ENCODE measurements at places on chromosomes 16 and 17. TPM values are rescaled to one million over a fixed set of nuclear protein-coding genes. Genes with fewer than 3 reads are reported as not detected.

- no peaks in the 10 kb centered on the region for H3K36me3 ChIP-seq
- H3K4me1 ChIP-seq = peaks cover 18% of the 10 kb centered on the region
- H3K27ac ChIP-seq = no peak overlapping the region
These were observed 1.8 kb downstream of the SALL1 start for GRCh38 chr16:51149251-51149661.

- DNase-seq = peak; percentile 18
- H3K27me3 ChIP-seq = no peaks in the 10 kb centered on the region
- H3K4me1 ChIP-seq = peaks cover 16% of the 10 kb centered on the region
These were observed 12.9 kb downstream of the ZNF319 start for GRCh38 chr16:57987441-57988177.

The RHBDL3 gene
- total RNA-seq = 0.18 TPM

DNA sequence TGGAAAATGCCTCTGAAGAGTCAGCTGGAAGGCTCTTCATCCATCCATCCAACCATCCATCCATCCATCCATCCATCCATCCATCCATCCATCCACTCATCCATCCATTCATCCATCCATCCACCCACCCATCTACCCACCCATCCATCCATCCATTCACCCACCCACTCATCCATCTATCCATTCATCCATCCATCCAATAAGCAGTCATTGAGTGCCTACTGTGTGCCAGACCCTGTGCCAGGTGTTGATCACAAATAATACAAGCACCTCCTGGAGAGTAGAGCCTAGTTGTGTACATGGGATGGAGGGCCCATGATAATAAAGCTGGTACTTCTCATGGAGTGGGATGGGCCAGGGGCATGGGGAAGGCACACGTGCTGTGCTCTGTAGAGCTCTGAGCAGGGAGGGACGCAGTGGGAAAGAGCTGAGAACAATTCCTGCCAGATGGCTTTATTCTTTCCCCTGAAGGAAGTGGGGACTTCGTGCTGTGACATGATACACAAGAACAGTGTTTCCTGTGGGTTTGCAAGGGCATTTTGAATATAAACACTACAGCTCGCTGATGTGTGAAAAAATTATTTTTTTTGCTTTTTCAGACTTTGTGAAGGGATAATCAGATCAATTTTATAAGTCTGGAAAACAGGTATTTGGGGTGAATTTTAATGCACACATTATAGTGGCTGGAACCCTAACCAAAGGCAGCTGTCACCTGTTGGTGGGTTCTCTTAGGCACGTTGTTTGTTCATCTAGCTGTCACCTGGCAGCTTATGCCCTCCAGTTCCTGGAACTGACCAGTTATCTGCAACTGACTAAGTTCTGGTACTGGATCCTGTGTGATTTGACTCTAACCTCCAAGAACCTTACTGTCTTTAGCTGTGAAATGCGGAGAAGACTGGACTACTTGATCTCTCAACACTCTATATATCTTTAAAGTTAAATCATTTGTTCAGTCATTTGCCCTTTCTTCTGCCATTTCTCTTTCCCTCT, 61.3 kb downstream of the PRKCB start:
- H3K36me3 ChIP-seq = no peaks in the 10 kb centered on the region
- H3K27me3 ChIP-seq = no peaks in the 10 kb centered on the region
- no peak for DNase-seq
- H3K4me3 ChIP-seq = no peak overlapping the region
- H3K4me1 ChIP-seq = no peaks in the 10 kb centered on the region

The SPATA32 gene
- not detected for total RNA-seq

GRCh38 chr16:71709229-71709781, 15.2 kb downstream of the PHLPP2 start:
- DNase-seq = no peak
- no peaks in the 10 kb centered on the region for H3K27me3 ChIP-seq
- H3K4me1 ChIP-seq = no peaks in the 10 kb centered on the region
- H3K36me3 ChIP-seq = peaks cover 4% of the 10 kb centered on the region
- no peak overlapping the region for H3K27ac ChIP-seq

DNA sequence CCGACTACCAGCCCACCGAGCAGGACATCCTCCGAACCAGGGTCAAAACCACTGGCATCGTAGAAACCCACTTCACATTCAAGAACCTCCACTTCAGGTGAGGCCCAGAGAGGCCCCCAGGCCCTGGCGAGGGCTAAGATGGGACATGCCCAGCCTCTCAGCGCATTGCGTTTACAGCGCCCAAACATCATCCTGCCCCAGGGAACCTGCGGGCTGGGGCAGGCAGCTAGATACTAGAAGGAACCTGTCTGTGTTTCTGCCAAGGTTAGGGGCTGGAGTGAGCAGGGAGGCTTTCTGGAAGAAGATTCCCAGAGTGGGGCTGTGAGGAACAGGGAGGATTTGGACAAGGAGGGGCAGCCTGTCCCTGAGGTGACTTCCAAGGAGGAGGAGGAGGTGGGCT, 90.6 kb downstream of the AMFR start:
- no peaks in the 10 kb centered on the region for H3K4me1 ChIP-seq
- H3K4me3 ChIP-seq = no peak overlapping the region
- H3K27ac ChIP-seq = no peak overlapping the region
- no peaks in the 10 kb centered on the region for H3K36me3 ChIP-seq
- no peaks in the 10 kb centered on the region for H3K27me3 ChIP-seq

GRCh38 chr16:87832137-87832527, 37.2 kb downstream of the SLC7A5 start:
- no peak for DNase-seq
- no peaks in the 10 kb centered on the region for H3K4me1 ChIP-seq
- peaks cover 31% of the 10 kb centered on the region for H3K36me3 ChIP-seq
- no peaks in the 10 kb centered on the region for H3K27me3 ChIP-seq
- H3K27ac ChIP-seq = no peak overlapping the region
- H3K4me3 ChIP-seq = no peak overlapping the region

DNA sequence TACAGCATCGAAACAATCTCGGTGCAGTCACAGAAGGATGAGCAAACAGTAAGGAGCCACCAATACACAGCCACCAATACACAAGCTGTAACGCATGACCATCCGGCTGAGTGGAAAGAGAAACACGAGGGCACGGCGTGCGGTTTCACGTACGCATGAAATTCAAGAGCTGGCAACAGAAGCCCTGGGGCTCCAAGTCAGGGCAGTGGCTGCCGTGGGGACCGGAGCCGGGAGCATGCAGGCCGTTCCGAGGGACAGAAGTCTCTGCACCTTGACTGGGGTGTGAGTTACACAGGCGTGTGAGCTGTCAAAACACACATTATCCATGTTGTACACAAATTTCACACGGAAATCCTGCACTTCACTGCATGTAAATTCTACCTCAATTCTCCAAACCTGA, 50.6 kb upstream of the METRNL start:
- no peak overlapping the region for H3K27ac ChIP-seq
- H3K27me3 ChIP-seq = no peaks in the 10 kb centered on the region
- no peaks in the 10 kb centered on the region for H3K4me1 ChIP-seq
- DNase-seq = no peak
- H3K4me3 ChIP-seq = no peak overlapping the region

GRCh38 chr16:22814711-22815105, 746 bp downstream of the HS3ST2 start:
- peaks cover 52% of the 10 kb centered on the region for H3K27me3 ChIP-seq
- peak overlapping the region; percentile 46 for H3K4me3 ChIP-seq
- no peaks in the 10 kb centered on the region for H3K36me3 ChIP-seq
- no peak for DNase-seq
- H3K4me1 ChIP-seq = peaks cover 4% of the 10 kb centered on the region

- no peaks in the 10 kb centered on the region for H3K27me3 ChIP-seq
- DNase-seq = no peak
- no peak overlapping the region for H3K4me3 ChIP-seq
- H3K36me3 ChIP-seq = no peaks in the 10 kb centered on the region
These were observed 302.1 kb downstream of the MAP2K6 start for GRCh38 chr17:69716556-69716955.

DNA sequence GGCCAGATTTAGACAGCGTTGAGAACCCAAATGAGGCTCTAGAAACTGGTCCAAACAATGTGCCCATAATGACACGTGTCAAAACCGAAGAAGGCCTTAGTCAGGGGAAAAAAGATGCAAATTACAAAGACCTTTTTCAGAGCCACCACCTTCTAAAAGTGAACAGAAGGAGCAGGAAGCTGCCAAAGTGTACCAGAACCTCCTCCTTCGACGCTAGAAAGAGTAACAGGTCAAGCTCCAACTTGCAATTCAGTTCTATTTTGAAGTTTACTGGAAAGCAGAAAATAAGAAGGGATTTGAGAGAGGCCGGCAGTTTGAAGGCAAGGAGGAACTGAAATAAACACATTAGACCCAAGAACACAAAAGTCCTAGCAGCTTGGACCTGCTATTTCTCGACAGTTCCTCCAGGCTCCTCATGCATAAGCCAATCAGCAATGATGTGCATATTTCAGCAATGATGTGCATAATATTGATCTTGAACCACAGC, 61.8 kb downstream of the XYLT1 start:
- H3K4me3 ChIP-seq = no peak overlapping the region
- no peaks in the 10 kb centered on the region for H3K36me3 ChIP-seq

GRCh38 chr17:81432941-81433340, 37.7 kb downstream of the BAHCC1 start:
- H3K4me1 ChIP-seq = peaks cover 54% of the 10 kb centered on the region
- no peak overlapping the region for H3K27ac ChIP-seq
- DNase-seq = peak; percentile 71
- no peaks in the 10 kb centered on the region for H3K36me3 ChIP-seq

DNA sequence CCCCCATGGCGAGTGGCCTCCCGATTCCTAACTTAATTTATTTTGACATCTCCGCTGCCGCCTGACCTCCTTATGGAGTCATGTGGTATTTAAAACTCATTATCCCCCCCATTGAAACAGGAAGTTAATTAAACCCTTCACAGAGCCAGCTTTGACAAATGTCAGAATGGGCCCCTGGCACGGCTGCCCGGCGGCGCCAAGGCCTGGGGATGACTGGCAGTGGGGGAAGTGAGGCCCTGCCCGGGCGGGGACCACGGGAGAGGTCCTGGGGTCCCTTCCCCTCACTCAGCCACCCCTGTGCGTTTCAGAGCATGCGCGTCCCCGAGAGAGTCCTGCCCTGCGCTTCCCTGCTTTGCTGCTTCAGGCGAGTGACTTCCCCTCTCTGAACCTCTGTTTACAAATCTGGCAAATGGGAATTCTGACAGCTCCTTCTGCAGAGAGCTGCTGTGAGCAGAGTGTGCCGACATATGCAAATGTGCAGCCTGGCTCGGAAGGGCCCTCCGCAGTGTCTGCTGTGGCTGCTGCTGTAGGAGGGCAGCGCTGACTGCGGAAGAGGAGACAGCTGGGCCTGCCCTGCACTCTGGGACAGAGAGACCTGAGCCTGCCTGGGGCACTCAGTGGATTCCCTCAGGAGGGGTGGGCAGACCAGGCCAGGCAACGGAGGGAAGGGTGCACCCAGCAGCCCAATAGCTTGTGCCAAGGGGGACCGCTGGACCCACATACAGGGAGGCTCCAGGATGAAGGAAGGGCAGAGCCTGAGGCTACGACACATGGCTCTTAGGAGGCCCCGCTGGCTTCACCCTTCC, 4.4 kb upstream of the ZFPM1 start:
- no peak overlapping the region for H3K27ac ChIP-seq
- H3K4me3 ChIP-seq = no peak overlapping the region
- H3K27me3 ChIP-seq = peaks cover 5% of the 10 kb centered on the region
- H3K4me1 ChIP-seq = peaks cover 23% of the 10 kb centered on the region
- no peak for DNase-seq

The AGRP gene
- 8.5 TPM for total RNA-seq

The TBC1D3 gene
- not detected for total RNA-seq

The FOXJ1 gene
- 21.5 TPM for total RNA-seq

The PRKCA gene
- total RNA-seq = 29.0 TPM

DNA sequence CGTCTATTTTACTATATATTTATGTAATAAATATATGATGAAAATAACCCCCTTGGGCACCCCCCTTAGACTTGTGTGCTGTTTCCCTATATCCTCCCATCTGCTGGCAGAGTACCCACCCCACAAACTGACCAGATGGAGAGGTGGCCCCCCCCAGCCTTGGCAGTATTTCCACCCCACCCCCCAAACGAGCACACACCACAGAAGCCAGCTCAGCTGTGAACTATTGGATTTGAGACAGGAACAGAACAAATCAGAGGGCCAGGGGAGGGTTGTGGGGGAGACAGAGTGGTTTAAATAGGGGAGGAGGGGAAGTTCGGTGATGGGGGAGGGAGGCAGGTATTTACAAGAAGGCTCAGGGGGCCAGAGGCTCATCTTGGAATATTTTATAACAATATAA, 7.8 kb downstream of the NR1D1 start:
- no peak overlapping the region for H3K27ac ChIP-seq
- H3K27me3 ChIP-seq = no peaks in the 10 kb centered on the region
- H3K4me3 ChIP-seq = no peak overlapping the region
- H3K4me1 ChIP-seq = peaks cover 51% of the 10 kb centered on the region

- peak within 1 kb of the TSS; percentile 90 for H3K27ac ChIP-seq
- H3K4me1 ChIP-seq = peaks cover 66% of the 10 kb centered on the region
- DNase-seq = peak; percentile 79
- peak within 1 kb of the TSS; percentile 59 for H3K4me3 ChIP-seq
- no peaks in the 10 kb centered on the region for H3K27me3 ChIP-seq
These were observed at the start of gene UNC13D for GRCh38 chr17:75843577-75844529. Gene UNC13D (minus strand): TSS chr17:75844404. CDS start chr17:75844337, 67 bp downstream.

The B3GNT9 gene
- 13.5 TPM for total RNA-seq

The CALB2 gene
- 1.6 TPM for total RNA-seq

GRCh38 chr17:60720763-60721531, 43.3 kb downstream of the BCAS3 start:
- no peaks in the 10 kb centered on the region for H3K36me3 ChIP-seq
- no peak overlapping the region for H3K27ac ChIP-seq
- no peaks in the 10 kb centered on the region for H3K27me3 ChIP-seq
- no peak for DNase-seq
- no peaks in the 10 kb centered on the region for H3K4me1 ChIP-seq

DNA sequence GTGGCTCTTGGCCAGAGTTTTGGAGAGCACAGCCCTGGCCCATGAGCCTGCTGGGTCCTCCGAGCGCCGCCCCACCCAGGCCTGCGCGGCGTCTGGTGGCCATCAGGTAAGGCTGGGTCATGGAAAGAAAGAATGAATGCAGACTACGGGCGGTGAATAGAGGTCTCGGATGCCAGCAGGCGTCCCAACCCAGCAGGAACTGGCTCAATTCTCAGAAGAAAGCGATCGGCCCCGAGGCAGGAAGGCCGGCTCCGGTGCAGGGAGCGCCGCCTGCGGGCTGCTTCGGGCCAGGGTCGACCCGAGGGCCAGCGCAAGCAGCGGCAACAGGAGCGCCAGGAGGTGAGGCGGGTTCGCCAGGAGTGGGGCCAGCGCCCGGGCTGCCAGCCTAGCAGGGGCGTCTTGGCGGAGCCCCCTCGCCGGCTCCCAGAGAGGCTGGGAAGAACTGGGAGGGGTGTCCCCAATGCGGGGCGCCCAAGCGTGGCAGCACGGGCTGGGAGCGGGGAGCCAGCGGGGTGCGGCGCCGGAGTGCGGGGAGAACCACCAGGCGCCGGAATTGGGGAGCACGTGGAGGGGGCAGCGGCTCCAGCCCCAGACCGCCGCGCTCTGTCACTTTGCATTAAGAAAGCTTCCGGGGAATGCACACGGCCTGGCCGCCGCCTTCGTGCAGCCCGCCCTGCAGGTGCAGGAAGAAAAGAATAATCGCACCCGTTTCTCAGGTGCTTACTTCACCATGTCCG, 7.1 kb upstream of the TMC5 start:
- peak; percentile 80 for DNase-seq
- H3K4me1 ChIP-seq = peaks cover 16% of the 10 kb centered on the region
- no peaks in the 10 kb centered on the region for H3K36me3 ChIP-seq
- peak overlapping the region; percentile 62 for H3K4me3 ChIP-seq
- peak overlapping the region; percentile 67 for H3K27ac ChIP-seq
- peaks cover 28% of the 10 kb centered on the region for H3K27me3 ChIP-seq

GRCh38 chr16:10138881-10139280, 43.3 kb downstream of the GRIN2A start:
- no peak for DNase-seq
- no peaks in the 10 kb centered on the region for H3K27me3 ChIP-seq
- H3K4me1 ChIP-seq = no peaks in the 10 kb centered on the region
- H3K4me3 ChIP-seq = no peak overlapping the region
- H3K27ac ChIP-seq = no peak overlapping the region

The ZDHHC1 gene
- total RNA-seq = 18.9 TPM

The CARD14 gene
- 0.50 TPM for total RNA-seq
